Dermis microvascular lymphatic vessel endothelial cell (primary cell): ENCODE measurements at places on chromosomes 2 and 18. TPM values are rescaled to one million over a fixed set of nuclear protein-coding genes. Genes with fewer than 3 reads are reported as not detected.

ATP8B1 gene
- total RNA-seq = 18.2 and 34.0 TPM in 2 replicates

STPG4 gene
- under 0.01 TPM in 1 of 2 replicates, not detected in the other for total RNA-seq

TMEM17 gene
- 1.3 and 2.0 TPM in 2 replicates for total RNA-seq

RAMP1 gene
- total RNA-seq = not detected in 2 replicates

POTEE gene
- 0.25 and 0.26 TPM in 2 replicates for total RNA-seq

CRYBA2 gene
- not detected in 2 replicates for total RNA-seq

AQP12A gene
- total RNA-seq = not detected in 2 replicates

NXPH2 gene
- total RNA-seq = not detected in 2 replicates

NETO1 gene
- not detected in 2 replicates for total RNA-seq

TOGARAM2 gene
- total RNA-seq = under 0.01 and 0.13 TPM in 2 replicates

TUBA4B gene
- not detected in 2 replicates for total RNA-seq

HRH4 gene
- total RNA-seq = not detected in 2 replicates

SAG gene
- under 0.01 TPM in 1 of 2 replicates, not detected in the other for total RNA-seq

CFAP65 gene
- not detected in 2 replicates for total RNA-seq

RTP5 gene
- total RNA-seq = not detected in 2 replicates

EHD3 gene
- 4.0 and 14.5 TPM in 2 replicates for total RNA-seq

ZNF385B gene
- not detected in 2 replicates for total RNA-seq

CRYGD gene
- total RNA-seq = not detected in 2 replicates

GLI2 gene
- total RNA-seq = under 0.01 TPM in 2 replicates

CTNNA2 gene
- not detected in 2 replicates for total RNA-seq

TLX2 gene
- total RNA-seq = not detected in 2 replicates

CD8B2 gene
- not detected in 2 replicates for total RNA-seq

C2orf72 gene
- total RNA-seq = not detected in 2 replicates

DNPEP gene
- 53.1 and 69.5 TPM in 2 replicates for total RNA-seq

BMP10 gene
- total RNA-seq = not detected in 2 replicates

UGT1A3 gene
- not detected in 2 replicates for total RNA-seq

MC4R gene
- total RNA-seq = not detected in 2 replicates

BCL11A gene
- 0.64 and 0.76 TPM in 2 replicates for total RNA-seq

PLEKHB2 gene
- total RNA-seq = 102 and 148 TPM in 2 replicates

KCNF1 gene
- total RNA-seq = 3.6 and 8.5 TPM in 2 replicates

WNT10A gene
- total RNA-seq = not detected in 2 replicates

ANKRD30B gene
- not detected in 2 replicates for total RNA-seq

NCKAP5 gene
- total RNA-seq = under 0.01 TPM in 2 replicates

ARHGAP28 gene
- 2.3 and 3.2 TPM in 2 replicates for total RNA-seq

MATN3 gene
- 1.0 and 1.4 TPM in 2 replicates for total RNA-seq

PID1 gene
- total RNA-seq = 0.25 and 0.26 TPM in 2 replicates

PLGLB2 gene
- 0.39 and 2.4 TPM in 2 replicates for total RNA-seq

RAD51AP2 gene
- not detected in 2 replicates for total RNA-seq

GALR1 gene
- not detected in 2 replicates for total RNA-seq

MYCN gene
- 3.2 and 7.2 TPM in 2 replicates for total RNA-seq

AGXT gene
- not detected in 2 replicates for total RNA-seq

DLX2 gene
- not detected in 2 replicates for total RNA-seq

BOLA3 gene
- total RNA-seq = 12.1 and 19.4 TPM in 2 replicates

MALL gene
- 26.8 and 64.3 TPM in 2 replicates for total RNA-seq

RNF125 gene
- total RNA-seq = 4.4 and 4.5 TPM in 2 replicates

TMEM198 gene
- total RNA-seq = not detected in 2 replicates

UGT1A4 gene
- total RNA-seq = not detected in 2 replicates

HOXD10 gene
- total RNA-seq = 7.8 and 9.9 TPM in 2 replicates

TMEM214 gene
- total RNA-seq = 14.4 and 28.3 TPM in 2 replicates

OSBPL1A gene
- total RNA-seq = 10.8 and 13.9 TPM in 2 replicates

MAL gene
- not detected in 2 replicates for total RNA-seq

MC5R gene
- total RNA-seq = not detected in 2 replicates

RIT2 gene
- not detected in 2 replicates for total RNA-seq

CYP26B1 gene
- 0.25 TPM in 1 of 2 replicates, not detected in the other for total RNA-seq

GPR45 gene
- not detected in 2 replicates for total RNA-seq

SLC19A3 gene
- total RNA-seq = under 0.01 and 0.13 TPM in 2 replicates

ALLC gene
- total RNA-seq = not detected in 2 replicates

GPAT2 gene
- total RNA-seq = 5.6 and 14.3 TPM in 2 replicates
